ENCODE measurements at places on chromosomes 4 and X.

DNA sequence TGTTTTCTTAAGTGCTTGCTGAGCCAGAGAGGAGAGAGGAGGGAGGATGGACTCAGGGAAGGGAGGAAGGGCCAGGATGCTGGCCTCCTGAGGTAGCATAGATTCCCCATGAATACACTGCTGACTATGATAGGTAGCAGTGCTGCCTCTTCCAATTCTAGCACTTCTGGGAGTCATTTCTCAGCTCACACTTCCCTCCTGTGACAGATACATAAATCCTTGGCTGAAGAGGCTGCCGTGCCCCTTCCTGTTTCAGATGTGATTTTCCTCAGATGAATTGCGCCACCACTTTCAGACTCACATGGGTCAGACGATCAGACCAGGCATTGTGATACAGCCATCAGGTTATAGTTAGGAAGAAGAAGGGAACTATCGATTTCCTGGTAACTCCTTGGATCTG lies 22.4 kb downstream of the TSC22D3 start:
- no peak for DNase-seq

DNA sequence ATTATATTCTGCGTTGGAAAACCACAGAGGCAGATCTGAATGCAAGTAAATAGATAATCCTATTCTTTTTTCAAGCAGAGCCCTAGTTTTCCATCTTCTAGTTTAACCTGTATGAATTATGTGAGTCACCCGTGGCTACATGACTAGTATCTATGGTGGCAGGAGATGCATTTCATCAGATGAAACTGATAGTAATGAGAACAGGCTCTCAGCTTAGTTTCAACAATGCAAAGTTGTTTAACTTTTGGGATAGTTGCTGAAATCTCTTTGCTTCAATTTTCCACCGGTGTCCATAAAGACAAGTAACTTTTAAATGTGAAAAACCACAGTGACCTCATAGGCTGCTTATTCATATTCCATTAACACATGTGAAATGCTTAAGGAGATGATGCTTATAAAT lies 1317.4 kb upstream of the TENM3 start:
- DNase-seq, result no peak

- DNase-seq, result no peak
Measured at GRCh38 chr4:37725718-37726117, 39.5 kb upstream of the RELL1 start.

- DNase-seq, result no peak
Measured at GRCh38 chrX:119706616-119707015, 13.6 kb upstream of the SEPTIN6 start.

GRCh38 chr4:44351069-44351468 lies 97.5 kb downstream of the KCTD8 start:
- DNase-seq, result no peak

GRCh38 chr4:121277194-121278105 lies 103.4 kb downstream of the QRFPR start:
- DNase-seq, result no peak

GRCh38 chr4:147355847-147356246 lies 125.0 kb upstream of the EDNRA start:
- DNase-seq, result no peak

DNA sequence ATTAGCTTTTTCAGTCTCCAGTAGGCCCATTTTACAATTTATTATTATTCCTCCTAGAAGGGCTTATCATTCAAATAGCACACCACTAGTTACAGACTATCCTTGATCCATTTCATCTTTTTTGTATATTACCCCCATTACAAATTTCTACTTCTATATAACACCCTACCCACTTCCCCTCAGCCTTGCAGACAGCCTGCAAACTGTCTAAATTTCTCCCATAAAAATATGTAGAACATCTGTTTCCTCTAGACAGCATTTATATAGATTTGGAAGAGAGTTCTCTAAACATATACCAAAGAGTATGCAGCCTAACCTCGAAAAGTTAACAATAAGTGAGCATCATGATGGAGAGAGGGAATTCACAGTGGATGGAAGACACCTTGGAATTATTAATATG lies 30.8 kb downstream of the COMMD8 start:
- no peak for DNase-seq

- DNase-seq, result peak; percentile 48
Measured at GRCh38 chrX:39149761-39150160, 348.5 kb downstream of the MID1IP1 start.

DNA sequence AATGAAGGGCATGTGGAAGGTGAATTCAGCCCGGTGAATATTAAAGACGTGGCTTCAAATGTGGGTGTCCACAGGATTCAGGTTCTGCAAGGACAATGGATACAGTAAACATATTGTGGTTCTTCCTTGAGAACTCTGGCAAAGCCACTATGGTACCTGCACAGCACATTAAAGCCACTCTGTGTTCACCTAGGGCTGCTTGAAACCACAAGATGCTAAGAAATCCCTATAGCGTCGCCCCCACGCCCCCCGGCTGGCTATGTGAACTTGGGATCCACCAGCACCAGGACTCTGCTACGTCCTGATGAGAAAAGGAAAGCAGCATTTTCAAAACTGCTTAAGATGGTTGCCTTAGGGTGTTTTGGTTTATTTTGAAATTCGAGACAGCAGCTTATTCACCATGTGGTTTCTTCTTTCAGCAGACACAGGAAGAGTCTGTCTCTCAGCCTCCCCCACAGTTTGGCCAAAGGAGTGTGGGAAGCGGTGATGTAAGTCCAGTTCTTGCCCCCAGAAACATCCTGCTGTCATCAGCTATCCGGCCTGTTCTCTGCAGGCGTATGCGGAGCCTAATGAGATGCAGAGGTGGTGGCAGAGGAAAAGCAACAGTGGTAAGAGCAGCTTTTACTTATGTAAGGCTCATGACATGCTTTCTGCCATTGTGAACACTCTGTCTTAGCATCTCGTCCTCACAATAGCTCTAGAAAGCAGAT lies 111.5 kb downstream of the AFAP1 start:
- DNase-seq, result peak; percentile 47

GRCh38 chrX:110698696-110699095 lies 96.9 kb downstream of the CHRDL1 start:
- DNase-seq, result no peak

GRCh38 chr4:103095080-103095479 lies 4.6 kb downstream of the BDH2 start:
- DNase-seq, result no peak

DNA sequence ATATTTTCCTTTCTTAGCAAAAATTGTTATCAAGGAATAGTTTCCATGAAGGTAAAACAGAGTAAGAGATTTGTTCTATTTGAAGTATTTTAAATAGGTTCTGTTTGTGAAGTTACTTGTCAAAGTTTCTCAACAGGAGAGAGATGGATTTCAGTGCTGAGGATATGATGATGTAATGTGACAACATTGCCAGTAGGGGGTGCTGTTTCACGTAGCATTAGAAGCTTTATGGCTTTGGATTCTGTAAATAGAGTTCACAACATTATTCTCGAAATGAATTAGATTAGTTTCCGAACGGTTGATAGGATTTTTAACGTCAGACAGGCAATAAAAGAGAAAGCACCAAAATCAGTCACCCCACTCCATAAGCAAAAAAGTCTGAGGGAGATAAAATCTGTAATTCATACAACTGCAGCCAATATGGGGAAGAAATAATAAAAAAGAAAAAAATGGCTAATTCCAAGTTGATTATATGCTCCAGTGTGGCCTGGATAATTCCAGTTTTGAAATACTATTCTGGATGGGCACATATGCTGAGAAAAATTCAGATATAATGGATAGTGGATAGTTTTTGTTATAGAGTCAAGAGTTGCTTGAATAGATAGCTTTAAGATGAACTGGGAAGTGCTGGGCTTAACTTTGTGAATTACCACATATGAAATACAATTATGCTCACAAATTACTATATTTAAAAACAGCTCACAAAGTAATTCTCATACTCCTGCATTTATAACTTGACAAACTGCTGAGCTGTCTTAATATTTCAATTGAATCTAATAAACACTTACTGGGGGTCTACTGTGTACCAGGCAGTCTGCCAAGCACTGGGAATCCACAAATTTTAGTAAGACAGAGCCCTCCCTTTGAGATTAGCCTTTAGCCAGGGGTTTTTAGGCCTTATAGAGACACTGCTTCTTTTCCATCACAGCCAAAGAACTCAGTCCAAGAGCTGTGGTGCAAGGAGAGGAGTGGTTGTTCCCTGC lies 109.1 kb downstream of the GPAT3 start:
- DNase-seq, result peak; percentile 15

- DNase-seq, result peak; percentile 9
Measured at GRCh38 chr4:186132577-186133242, 28.2 kb downstream of the FAM149A start.

DNA sequence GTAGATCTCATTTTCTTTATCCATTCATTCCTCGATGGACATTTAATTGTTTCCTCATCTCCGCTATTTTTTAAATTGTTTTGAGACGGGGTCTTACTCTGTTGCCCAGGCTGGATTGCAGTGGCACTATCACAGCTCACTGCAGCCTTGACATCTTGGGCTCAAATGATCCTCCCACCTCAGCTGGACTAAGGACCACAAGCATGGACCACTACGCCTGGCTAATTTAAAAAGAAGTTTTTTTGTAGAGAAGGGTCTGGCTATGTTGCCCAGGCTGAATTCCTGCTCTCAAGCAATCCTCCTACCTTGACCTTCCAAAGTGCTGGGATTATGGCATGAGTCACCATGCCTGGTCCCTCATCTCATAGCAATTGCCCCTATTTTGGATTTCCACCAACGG lies 7.0 kb upstream of the TRIML1 start:
- DNase-seq, result no peak

GRCh38 chrX:87045352-87045751 lies 472.2 kb upstream of the KLHL4 start:
- DNase-seq, result no peak

DNA sequence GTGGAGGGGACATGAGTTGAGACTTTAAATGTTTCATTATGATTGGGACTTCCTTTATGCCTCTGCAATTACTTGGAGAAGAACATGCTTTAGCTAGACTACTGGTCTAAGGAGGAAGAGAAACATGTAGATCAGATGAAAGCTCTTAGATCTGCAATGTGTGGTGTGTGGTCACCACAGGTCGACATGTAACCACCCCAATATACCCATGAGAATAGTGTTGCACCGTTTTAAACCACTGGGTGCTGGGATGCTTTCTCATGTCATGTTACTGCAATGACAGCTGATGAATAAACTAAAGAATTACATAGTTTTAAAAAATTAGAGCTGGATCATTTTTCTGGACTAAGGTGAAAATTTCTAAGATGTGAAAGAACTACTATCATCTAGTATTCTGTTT lies 1039.7 kb downstream of the RAPGEF2 start:
- no peak for DNase-seq

DNA sequence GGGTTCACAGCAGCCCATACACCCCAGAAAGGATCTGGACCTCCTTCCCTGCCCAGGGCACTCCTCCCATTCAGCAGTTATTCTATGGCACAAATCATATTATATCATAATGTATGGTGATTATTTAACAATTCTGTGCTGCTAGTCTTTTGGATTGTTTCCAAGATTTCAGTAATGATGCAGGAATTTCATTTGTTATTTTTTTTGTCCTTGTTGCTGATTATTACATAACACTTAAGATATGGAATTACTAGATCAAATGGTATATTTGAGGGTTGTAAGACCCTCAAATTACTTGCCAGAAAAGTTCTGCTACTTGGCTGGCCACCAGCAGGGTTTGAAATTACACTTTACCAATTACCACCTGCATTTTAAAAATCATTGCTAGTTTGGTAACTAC lies 36.4 kb downstream of the QDPR start:
- no peak for DNase-seq

All from stimulated activated CD4-positive, alpha-beta T cell treated with anti-CD3 and anti-CD28 coated beads, Interleukin-1b, Interleukin-23, amount 100 ng/mL, for 48 hours (primary cell).